Epithelial cell of alveolus of lung (primary cell): ENCODE measurements at places on chromosomes 1 and 21. TPM values are rescaled to one million over a fixed set of nuclear protein-coding genes. Genes with fewer than 3 reads are reported as not detected.

The B3GALT5 gene
- total RNA-seq: 0.08 and 0.39 TPM in 2 replicates

The SPRR3 gene
- total RNA-seq: not detected in 2 replicates

The PROX1 gene
- under 0.01 and 0.32 TPM in 2 replicates for total RNA-seq

The OLFML2B gene
- total RNA-seq: 1.9 and 14.5 TPM in 2 replicates

The ABCG1 gene
- total RNA-seq: 3.7 and 4.2 TPM in 2 replicates

The SPRR2E gene
- not detected in 2 replicates for total RNA-seq

The TNFSF4 gene
- total RNA-seq: 3.3 and 100 TPM in 2 replicates

The HMGCS2 gene
- not detected in 2 replicates for total RNA-seq
